ENCODE measurements at places on chromosomes 12 and 14.

DNA sequence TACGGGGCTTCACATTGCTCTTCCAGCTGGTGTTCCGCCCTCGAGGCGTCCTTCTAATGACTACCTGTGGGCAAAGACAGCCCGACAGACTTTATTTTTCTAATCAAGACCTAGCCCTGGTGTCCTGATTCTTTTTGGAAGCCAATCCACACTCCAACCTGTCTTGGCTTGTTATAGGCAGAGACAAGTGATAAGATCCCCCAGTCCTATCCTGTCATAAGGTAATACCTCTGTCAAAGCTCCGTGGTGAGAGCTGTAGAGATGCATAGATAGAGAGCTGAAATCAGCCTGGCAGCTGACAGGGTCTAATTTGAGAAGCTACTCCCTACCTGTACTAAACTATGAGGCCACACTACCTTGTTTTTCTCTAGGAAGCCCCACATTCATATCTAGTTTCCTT is 11.5 kb upstream of the WNK1 start:
- no peaks in the 10 kb centered on the region for H3K27me3 ChIP-seq
- H3K4me1 ChIP-seq = no peaks in the 10 kb centered on the region
- no peak for DNase-seq

DNA sequence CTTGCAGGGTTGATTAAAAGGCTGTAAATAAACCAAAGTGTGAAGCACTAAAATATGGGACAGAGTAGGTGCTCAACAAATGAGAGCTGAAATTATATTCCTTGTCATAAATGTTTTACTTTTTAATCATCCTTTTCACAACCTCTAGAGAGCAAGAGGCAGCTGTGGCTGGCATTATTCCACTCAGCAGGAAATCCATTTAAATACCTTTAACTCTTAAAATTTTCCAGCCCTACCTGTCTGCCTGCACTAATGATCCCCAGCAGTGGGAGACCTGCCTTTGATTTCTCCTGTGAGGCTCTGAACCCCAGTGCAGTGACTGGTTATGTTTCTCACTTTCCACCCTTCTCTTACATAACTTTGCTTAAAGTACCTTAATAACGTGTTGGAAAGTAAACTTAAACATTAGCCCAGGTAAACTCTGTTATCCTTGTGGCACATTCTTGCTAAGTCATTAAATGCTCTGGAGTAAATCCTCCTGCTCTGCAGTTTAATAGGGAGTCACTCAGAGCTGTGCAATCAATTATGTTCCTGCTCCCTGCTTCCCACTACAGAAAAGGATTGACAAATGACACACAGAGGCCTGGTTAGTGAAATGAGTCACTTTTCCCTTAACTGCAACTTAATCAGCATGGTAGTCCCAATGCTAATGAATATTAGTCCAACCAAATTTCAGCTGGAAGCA is 755.7 kb upstream of the USP15 start:
- H3K27ac ChIP-seq = no peak overlapping the region
- H3K4me3 ChIP-seq = no peak overlapping the region
- DNase-seq = no peak
- H3K4me1 ChIP-seq = no peaks in the 10 kb centered on the region
- H3K27me3 ChIP-seq = no peaks in the 10 kb centered on the region

DNA sequence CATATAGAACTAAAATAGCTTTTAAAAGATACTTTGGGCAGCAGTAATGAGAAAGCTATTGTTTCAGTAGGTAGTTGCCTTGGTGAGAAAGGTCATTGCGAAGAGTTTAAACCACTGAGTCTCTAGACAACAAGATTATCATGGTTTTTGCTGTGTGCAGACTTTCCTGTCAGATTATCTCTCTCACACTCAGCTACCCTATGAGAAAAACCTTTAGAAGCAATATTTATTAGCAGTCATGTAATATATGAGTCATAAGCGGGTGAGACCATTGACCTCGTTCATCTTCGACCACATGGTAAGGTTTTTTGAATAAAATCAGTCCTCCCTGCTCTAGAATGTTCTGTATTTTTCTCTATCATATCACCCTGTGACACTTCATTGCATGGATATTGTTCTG is 59.9 kb downstream of the GPR65 start:
- H3K4me3 ChIP-seq = no peak overlapping the region
- H3K27me3 ChIP-seq = no peaks in the 10 kb centered on the region

- H3K4me3 ChIP-seq = no peak overlapping the region
- no peaks in the 10 kb centered on the region for H3K36me3 ChIP-seq
- H3K4me1 ChIP-seq = no peaks in the 10 kb centered on the region
- no peaks in the 10 kb centered on the region for H3K27me3 ChIP-seq
- H3K27ac ChIP-seq = no peak overlapping the region
- no peak for DNase-seq
These were observed 509.1 kb downstream of the VRK1 start for GRCh38 chr14:97306133-97306759.

GRCh38 chr12:59383079-59383822 is 212.6 kb upstream of the SLC16A7 start:
- DNase-seq = no peak
- no peaks in the 10 kb centered on the region for H3K27me3 ChIP-seq
- H3K36me3 ChIP-seq = no peaks in the 10 kb centered on the region
- H3K27ac ChIP-seq = no peak overlapping the region

GRCh38 chr14:70898111-70898745 is 9.0 kb upstream of the PCNX1 start:
- no peak overlapping the region for H3K4me3 ChIP-seq
- no peaks in the 10 kb centered on the region for H3K36me3 ChIP-seq
- H3K27ac ChIP-seq = no peak overlapping the region
- DNase-seq = no peak
- H3K27me3 ChIP-seq = no peaks in the 10 kb centered on the region

DNA sequence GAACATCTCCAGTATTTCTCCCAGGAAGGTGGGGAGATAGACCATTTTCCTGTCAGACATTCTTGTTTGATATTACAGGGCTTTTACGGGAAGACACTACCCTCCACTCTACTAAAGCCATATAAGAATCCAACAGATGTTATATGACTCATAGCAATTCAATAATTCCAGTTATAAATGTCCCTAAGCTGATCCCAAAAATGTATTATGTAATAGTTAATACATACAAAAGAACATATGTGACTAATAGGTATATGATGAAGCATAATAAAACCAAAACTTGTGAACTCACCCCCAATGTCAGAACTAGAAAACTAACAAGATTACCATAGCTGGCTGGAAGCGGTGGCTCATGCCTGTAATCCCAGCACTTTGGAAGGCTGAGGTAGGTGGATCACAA is 84.2 kb downstream of the EFCAB11 start:
- no peaks in the 10 kb centered on the region for H3K27me3 ChIP-seq
- no peak for DNase-seq
- no peak overlapping the region for H3K27ac ChIP-seq
- no peaks in the 10 kb centered on the region for H3K36me3 ChIP-seq
- H3K4me3 ChIP-seq = no peak overlapping the region

GRCh38 chr12:131057211-131057721 is 103.6 kb downstream of the ADGRD1 start:
- H3K27ac ChIP-seq = no peak overlapping the region
- H3K27me3 ChIP-seq = no peaks in the 10 kb centered on the region
- H3K4me1 ChIP-seq = no peaks in the 10 kb centered on the region
- no peak for DNase-seq
- no peaks in the 10 kb centered on the region for H3K36me3 ChIP-seq
- no peak overlapping the region for H3K4me3 ChIP-seq

DNA sequence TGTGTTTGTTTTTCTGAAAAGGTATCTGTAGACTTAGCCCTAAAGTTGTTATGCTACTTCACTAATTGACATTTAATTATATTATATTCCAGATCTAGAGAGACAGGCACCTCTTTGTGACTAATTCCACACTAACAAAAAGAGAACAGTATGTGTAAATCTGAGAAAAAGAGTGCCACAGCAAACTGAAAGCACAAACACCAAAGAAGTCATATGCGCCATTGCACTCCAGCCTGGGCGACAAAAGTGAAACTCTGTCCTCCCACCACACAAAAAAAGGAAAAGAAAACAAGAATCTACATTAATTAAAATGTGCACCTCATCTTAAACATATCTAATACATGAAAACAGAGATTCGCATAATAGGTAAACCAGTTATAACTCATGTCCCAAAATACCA is 4.4 kb upstream of the CSRNP2 start:
- no peaks in the 10 kb centered on the region for H3K27me3 ChIP-seq
- H3K27ac ChIP-seq = no peak overlapping the region
- no peaks in the 10 kb centered on the region for H3K4me1 ChIP-seq
- no peaks in the 10 kb centered on the region for H3K36me3 ChIP-seq
- no peak for DNase-seq
- no peak overlapping the region for H3K4me3 ChIP-seq

GRCh38 chr14:78725086-78725485 is 554.9 kb downstream of the NRXN3 start:
- no peak for DNase-seq
- H3K4me1 ChIP-seq = no peaks in the 10 kb centered on the region
- no peaks in the 10 kb centered on the region for H3K27me3 ChIP-seq
- H3K4me3 ChIP-seq = no peak overlapping the region

- H3K27me3 ChIP-seq = no peaks in the 10 kb centered on the region
- H3K36me3 ChIP-seq = no peaks in the 10 kb centered on the region
- H3K27ac ChIP-seq = peak overlapping the region; percentile 81
- no peak for DNase-seq
These were observed 43.1 kb downstream of the LTBP2 start for GRCh38 chr14:74568911-74569310.

DNA sequence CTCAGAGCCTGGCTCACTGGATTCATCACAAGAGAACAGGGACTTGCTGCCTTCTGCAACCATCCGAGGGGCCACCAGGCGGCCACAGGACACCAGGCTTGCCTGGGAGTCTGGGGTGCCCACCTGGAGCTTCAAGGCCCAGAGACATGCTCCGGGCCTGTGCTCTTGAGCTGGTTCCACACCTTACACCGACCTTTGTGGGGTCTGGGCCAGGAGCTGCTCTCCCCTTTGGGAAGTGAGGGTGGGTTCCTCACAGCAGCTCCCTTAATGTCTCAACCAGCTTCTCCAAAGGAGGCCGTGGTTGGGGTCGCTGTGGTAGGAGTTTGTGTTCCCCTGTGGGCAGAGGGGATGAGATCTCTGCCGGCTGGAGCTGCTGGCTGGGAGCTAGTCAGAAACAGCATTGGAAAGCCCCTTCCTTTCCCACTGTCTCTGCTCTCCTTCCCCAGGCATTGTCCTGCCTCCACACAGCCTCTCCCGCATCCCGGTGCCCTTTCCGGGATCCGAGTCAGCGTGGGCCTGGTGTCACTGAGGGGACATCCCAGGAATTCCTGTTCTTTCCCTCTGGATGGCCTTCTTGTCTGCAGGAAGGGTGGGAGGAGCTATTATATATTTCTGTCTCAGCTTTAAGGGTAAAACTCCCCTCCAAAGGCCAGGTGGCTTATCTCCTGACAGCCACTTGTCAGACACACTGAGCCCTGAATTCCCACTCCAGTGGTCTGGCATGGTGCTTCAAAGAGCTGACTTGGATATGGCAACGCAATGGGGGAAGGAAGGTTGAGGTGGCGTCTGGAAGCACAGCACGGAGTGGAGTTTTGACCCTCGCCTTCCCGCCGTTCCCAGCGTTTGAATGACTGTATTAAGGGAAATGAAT is 5.1 kb upstream of the PAPLN start:
- peaks cover 30% of the 10 kb centered on the region for H3K4me1 ChIP-seq
- no peak overlapping the region for H3K4me3 ChIP-seq
- H3K27ac ChIP-seq = no peak overlapping the region
- H3K27me3 ChIP-seq = no peaks in the 10 kb centered on the region

DNA sequence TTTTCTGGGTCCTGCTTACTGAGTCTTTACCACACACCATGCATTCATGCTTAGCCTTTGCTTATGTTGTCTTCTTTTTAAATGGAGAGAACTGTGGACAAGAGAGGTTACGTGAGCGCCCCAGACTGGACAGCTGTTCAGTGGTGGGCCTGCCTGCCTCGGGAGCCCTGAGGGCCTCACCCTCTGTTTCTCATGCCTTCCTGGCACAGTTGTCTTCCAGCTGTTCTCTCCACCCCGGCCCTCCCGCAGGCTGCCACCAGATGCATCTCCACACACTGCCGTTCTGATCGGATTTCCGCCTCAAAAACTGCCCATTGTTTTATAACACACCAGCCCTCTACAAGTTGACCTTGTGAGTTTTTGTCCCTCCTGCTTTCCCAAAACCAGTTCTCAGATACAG is 100.8 kb downstream of the SAMD4A start:
- H3K36me3 ChIP-seq = no peaks in the 10 kb centered on the region
- no peak overlapping the region for H3K4me3 ChIP-seq
- peak overlapping the region; percentile 9 for H3K27ac ChIP-seq
- peaks cover 66% of the 10 kb centered on the region for H3K4me1 ChIP-seq

DNA sequence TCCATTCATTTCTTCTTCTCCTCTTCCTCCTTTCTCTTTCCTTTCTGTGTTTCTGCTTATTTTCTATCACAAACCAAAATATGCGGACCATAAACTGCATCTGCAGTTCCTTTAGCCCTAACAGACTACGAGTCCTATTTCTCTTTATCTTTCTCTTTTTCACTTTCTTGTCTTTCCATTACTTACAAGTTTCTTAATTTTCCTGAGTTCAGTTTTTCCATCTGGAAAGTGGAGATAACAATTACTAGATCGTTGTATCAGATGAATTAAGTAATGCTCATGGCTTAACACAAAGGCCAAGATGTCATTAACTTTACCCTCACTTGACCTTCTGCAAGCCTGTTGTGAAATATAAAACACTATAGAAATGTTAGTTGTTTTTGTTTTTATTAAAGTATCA is 983 bp upstream of the COPS7A start:
- H3K36me3 ChIP-seq = no peaks in the 10 kb centered on the region
- no peak overlapping the region for H3K27ac ChIP-seq
- no peaks in the 10 kb centered on the region for H3K27me3 ChIP-seq
- H3K4me3 ChIP-seq = no peak overlapping the region
- DNase-seq = no peak
- peaks cover 10% of the 10 kb centered on the region for H3K4me1 ChIP-seq

DNA sequence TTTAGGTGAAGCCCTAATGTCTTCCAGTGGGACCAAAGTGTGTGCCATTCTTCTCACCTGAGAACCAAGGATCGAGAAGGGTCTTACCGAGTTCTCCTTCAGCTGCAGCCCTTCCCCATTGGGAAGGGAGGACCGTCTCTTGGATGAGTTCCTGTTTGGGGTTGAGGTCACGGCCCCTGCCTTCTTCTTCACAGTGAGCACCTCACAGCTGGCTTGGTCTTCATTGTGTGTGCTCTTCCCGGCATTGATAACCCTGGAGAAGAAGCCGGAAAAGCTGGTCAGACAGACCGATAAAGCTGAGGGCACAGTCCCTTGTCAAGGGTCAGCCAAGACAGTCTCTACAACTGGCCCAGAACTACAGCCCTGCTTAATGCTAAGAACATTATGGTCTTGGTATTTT is 102.9 kb downstream of the PPM1H start:
- H3K27ac ChIP-seq = no peak overlapping the region
- no peaks in the 10 kb centered on the region for H3K27me3 ChIP-seq
- no peak overlapping the region for H3K4me3 ChIP-seq
- DNase-seq = no peak
- no peaks in the 10 kb centered on the region for H3K36me3 ChIP-seq

- no peak for DNase-seq
- H3K27me3 ChIP-seq = no peaks in the 10 kb centered on the region
- no peaks in the 10 kb centered on the region for H3K36me3 ChIP-seq
- no peak overlapping the region for H3K27ac ChIP-seq
These were observed 10.3 kb upstream of the KRT2 start for GRCh38 chr12:52662093-52662917.

GRCh38 chr14:75720842-75721498 is 59.9 kb downstream of the TTLL5 start:
- H3K4me1 ChIP-seq = peaks cover 38% of the 10 kb centered on the region
- H3K27ac ChIP-seq = peak overlapping the region; percentile 16
- no peak overlapping the region for H3K4me3 ChIP-seq
- no peak for DNase-seq
- no peaks in the 10 kb centered on the region for H3K27me3 ChIP-seq

- DNase-seq = no peak
- H3K36me3 ChIP-seq = no peaks in the 10 kb centered on the region
- H3K4me3 ChIP-seq = peak overlapping the region; percentile 37
- H3K4me1 ChIP-seq = peaks cover 50% of the 10 kb centered on the region
These were observed 540 bp downstream of the PAX9 start for GRCh38 chr14:36662258-36662542.

All from vagina (tissue), 2 donors.